Left cardiac atrium (tissue), 4 donors: ENCODE measurements at places on chromosomes 7 and 10. TPM values are rescaled to one million over a fixed set of nuclear protein-coding genes. Genes with fewer than 3 reads are reported as not detected.

DNA sequence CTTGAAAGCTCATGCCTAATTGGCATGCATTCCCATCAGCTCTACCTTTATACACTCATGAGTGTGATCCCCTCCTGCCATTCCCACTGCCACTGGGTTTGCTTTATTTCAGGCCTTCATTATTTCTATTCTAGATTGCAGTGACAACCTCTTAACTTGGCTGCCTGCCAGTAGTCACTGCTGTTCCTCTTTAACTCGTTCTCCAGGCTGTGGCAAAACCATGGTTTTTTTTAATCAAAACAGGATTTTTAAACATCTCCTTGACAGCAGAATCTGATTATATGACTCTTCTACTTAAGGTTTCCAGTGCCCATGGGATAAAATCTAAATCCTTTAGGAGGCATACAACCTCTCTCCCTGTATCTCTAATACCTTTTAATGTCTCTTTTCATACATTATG is 223.7 kb upstream of the PCDH15 start:
- DNase-seq: no peak

DNA sequence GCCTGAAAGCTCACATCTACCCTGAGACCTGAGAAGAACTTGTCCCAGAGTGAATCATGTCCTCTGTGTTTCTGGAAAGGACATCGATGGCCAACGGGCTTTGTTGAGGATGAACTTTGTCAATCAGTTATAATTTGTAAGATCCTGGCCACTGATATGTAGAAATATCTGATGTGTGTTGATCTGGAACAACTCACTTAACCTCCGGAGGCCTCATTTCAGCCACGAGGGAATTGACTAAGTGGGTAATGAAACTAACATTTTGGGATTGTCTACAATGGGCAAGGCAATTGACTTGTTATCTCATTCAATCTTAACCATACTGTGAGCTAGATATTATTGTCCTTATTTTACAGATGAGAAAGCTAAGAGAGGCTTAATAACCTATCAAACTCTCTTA is 468.1 kb upstream of the NRP1 start:
- no peak for DNase-seq

DNA sequence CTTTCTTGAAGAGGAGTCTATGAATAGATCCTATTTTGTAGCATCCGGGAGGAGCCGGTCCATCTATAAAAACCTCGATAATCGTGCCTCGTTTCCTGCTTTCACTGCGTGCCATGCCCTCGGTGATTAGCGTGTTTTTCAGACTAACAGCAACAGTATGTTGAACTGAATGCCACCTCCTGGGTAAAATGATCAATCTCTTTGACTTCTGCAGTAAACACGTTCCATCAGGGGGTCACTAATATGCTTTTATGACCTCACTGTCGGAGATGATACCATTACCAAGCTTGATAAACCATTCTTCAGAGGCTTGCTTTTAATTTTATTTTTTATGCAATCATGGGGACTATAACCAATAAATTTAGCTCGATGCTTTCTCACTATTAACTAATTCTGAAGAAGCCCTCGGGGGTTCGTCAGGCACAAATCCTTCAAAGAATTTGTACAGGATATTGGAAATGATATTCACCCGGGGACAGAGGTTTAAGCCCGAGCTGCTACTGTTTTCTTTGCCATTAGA is 228.3 kb downstream of the ADARB2 start:
- no peak for DNase-seq

- no peak for DNase-seq
Measured at GRCh38 chr10:17387861-17388503, 66.4 kb downstream of the ST8SIA6 start.

DNA sequence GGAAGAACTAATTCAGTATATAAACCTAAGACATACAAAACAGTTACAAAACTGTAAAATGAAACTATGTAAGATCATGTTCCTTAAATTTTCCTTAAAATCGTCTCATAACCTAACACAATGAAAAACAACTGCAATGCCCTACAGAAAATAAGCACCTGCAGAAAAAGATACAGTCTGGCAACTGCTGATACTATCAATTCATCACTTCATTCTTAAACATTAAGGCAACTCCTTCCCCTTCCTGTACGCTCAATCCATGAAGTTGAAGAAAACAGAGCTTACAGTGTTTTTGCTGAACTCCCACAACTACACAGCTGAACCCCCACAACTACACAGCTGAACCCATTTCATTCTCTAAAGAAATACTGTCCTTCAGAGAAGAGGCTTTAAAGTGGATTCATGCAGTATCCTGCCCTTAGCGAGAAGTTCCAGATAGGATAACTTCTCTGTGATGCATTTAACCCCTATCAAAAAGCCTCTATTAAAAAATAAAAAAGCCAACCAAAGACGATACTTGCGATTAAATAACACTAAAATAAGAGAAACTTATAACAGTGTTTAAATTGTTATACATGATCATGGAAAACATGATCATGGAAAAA is 50.0 kb downstream of the JMJD1C start:
- DNase-seq: no peak

DNA sequence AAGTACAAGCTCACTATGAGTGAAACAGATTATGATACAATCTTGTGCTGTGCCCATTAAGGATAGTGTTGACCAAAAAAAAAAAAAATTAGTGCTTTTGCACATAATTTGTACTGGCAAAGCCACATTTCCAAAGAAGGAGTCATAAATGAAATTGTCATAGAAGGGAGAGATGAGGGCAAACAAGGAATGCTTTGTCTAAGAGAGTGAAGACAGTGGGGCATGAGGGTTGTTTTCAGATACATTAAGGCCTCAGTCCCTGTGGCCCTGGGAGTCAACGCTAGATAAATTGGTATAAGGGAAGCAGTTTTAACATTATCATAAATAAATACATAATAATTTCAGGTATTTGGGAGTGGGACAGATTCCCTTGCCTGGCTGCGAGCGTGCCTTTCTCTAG is 267.5 kb upstream of the PRKCQ start:
- DNase-seq: no peak

The NPFFR1 gene
- 0.12 TPM for total RNA-seq

The RNF32 gene
- total RNA-seq: 0.56 TPM

The PSAP gene
- total RNA-seq: 1,413 TPM

The NODAL gene
- total RNA-seq: not detected
